Bronchial epithelial cell (primary cell): ENCODE measurements at places on chromosomes 3 and 15. TPM values are rescaled to one million over a fixed set of nuclear protein-coding genes. Genes with fewer than 3 reads are reported as not detected.

The TMOD3 gene
- 80.3 and 99.5 TPM in 2 replicates for total RNA-seq

The NTRK3 gene
- total RNA-seq: not detected in 2 replicates

The SLCO3A1 gene
- 3.8 and 4.5 TPM in 2 replicates for total RNA-seq

The PIERCE2 gene
- 1.8 and 2.9 TPM in 2 replicates for total RNA-seq

The PRR23B gene
- not detected in 2 replicates for total RNA-seq

The LRRK1 gene
- total RNA-seq: 4.2 TPM in 2 replicates

DNA sequence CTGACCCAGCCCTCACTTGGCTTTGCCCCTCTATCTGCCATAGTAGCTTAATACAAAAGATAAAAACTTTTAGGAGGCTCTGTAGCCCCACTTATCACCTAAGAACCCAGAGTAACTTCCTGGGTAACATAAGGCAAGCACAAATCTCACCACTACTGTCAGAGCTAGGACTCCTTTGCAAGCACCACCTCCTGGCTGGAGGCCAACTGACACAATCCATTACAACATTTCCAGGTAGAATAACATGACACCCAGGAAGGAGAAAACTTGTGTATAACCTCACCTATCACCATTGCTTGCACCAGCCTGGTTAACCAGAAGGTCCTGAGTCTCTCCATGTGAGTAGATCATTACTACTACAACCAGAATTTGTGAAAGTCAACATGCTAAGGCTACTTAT is 230.0 kb downstream of the TUSC7 start:
- DNase-seq: peak; percentile 70

DNA sequence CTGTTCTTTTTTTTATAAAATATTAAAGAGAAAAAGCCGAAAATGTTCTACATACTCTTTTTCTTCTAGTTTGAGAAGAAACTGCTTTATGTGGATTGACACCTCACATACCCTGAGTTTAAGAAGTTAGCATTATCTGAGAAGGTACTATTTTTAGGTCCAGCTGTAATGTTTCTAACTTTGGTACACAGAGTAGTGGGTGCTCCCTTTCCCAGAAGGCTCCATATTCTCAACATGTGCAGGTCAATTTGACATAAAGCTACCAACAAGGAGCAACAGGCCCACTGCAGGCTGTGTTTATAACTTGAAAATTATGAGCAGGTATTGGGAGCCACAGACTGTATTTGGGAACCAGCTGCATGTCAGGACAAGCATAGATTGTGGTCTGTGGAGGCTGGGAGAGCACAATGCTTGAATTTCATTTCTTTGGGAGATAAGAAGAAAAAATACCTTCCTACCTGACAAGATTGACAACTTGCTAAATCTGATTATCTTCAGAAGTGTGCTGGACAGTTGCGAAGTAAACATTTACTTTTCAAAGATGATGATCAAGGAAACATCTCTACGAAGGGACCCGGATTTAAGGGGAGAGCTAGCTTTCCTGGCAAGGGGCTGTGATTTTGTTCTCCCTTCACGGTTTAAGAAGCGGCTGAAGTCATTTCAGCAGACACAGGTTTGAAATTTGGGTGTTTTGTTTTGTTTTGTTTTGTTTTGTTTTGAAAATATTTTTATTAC is 57.2 kb downstream of the PPP2R3A start:
- DNase-seq: peak; percentile 71

DNA sequence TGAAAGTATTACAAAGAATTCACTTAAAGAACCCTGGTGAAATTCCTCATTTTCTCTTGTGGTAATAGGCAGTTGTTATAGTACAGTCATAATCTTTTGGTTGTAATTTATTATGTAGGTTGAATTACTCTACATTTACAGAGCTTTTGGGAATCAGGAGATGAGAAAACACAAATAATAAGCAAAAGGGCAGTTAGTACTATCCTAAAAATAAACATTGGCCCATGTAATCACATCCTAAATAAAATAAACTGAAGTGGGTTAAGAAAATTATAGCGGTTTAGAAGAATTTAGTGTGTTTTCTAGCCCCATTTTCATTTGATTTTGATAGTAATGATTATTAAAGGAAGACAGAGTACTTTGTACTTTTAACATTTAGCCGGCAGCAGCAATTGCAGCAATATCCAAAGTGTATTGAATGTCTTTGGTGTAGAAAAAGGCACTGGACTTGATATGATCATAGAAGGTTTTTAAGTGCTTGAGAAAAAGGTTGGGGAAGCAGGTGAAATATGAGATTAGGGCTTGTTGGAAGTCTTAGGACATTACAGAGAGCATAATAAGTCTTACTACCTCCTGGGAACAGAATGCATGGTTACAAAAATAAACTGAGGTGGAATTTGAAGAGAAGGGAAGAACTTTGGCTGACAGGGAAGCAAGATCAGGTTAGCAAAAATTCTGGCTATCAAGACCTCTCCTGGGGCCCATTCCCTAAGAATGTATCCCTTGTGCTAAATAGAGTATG is 79.9 kb downstream of the MBNL1 start:
- DNase-seq: no peak

DNA sequence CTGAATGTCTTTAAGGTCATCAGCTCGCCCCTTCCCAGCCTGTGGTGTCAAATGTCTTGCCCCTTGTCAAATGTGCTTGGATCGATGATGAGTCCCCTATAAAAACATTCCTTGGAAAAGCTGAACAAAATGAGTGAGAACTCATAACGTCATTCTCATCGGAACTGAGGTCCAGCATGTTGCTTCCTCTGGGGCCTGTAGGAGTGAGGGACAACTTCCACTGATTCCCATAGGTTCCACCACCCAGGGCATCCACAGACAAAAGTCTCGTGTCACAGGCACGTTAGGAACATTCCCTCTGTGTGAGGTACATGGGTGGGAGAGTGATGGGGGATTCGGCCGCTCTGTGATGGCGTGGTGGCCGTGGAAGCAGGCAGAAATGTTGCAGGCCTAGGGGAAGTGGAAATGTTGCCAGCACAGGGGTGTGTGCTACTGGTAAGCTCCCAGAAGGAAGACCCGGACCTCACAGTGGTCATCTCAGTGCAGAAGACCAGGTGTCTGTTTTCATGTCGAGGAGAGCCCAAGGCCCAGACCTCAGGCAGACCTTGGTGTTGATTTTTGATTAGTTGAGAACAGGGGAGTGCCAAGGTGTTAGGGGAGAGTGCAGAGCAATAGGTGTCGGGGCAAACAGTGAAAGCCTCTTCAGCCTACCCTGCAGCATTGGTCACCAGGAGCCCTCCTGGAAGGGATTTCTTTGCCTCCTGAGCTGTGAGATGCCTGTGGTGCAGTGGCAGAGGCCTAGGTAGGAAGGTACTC is 96.8 kb downstream of the SNRPN start:
- DNase-seq: no peak

DNA sequence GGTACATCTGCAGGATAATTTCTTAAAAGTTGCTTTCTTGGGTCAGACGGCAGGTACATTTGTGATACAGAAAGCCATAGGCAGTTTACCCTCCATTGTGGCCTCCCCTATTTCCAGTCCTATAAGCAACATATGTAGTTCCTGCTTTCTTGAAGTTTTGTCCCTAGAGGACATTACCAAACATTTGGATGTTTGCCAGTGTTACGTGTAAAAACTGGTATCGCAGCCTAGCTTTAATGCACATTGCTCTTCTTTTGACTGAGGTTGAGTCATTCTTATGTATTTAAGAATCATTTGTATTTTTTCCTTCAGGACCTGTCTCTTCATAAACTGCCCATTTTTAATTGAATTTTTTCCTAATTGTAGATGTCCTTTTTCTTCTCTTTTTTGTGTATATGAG is 114.3 kb downstream of the DIPK2A start:
- peak; percentile 96 for DNase-seq

DNA sequence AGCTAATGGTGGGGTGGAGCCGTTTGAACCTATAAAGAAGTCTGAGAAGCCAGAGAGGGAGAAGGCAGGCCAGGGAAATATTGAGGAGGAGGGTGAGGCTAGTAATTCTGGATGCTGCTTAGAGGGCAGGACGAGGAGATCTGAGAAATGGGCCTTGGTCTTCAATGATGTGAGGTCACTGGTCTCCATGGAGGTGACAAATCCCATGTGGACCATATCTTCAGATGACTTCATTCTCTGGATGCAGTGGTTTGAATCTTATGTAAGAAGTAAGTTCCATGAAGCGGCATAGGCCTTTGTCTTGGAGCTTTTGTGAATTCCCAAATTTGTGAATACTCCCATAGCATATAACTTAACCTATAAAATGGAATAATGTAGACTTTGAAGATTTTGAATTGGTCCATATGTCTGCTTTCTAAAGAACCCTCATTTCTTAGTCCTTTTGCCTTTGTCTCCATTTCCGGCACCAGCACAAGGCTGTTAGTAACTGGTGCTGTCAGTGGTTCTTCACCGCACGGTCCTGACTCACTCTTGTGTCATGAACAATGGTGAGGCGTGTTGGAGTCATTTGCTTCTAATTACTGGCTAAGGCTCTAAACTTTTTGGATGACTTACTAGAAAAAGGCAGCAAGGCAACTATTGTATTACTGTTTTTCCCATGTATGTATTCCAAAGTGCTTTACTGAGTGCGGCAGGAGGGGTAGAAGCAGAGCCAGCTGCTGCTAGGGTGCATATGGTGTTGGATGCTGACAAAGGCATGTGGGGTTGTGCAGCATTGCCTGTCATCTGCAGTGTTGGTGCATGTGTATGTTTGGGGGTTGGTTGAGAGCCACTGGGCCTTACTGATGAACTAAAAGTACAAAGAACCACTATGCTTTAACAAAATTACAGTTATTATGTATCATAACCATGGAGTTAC is 279.3 kb upstream of the C2CD4B start:
- DNase-seq: peak; percentile 93

DNA sequence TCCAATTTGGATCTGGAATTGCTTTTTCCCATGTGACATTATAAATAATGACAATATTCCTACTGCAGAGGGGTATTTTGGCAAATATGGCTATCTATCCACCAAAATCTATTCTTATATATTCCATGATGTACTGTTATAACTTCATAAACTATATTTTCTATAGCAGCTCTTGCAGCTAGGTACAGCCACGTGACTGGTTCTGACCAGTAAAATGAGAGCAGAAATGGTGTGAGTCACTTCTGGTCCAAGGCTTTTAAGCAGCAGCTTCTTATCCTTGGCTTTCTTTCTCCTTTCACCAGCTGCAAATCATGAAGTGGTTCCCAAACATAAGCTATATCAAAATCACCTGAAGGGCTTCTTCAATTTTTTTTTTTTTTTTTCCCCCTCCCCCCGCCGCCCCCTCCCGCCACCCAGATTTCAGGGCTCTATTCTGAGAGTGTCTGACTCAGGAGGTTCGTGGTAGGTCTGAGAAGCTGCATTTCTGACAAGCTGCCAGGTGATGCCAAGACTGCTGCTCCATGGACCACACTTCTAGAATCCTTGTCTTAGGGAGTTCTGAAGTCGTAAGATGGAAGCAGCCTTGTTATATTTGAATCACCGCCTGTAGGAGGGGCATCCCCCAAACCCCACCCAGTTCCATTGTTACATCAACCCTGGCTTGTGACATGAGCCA is 357.5 kb downstream of the CHST2 start:
- DNase-seq: peak; percentile 14

- no peak for DNase-seq
Observed at GRCh38 chr3:33488246-33488645, 48.0 kb upstream of the UBP1 start.

GRCh38 chr3:43810797-43811196 is 120.1 kb downstream of the ABHD5 start:
- DNase-seq: peak; percentile 34

DNA sequence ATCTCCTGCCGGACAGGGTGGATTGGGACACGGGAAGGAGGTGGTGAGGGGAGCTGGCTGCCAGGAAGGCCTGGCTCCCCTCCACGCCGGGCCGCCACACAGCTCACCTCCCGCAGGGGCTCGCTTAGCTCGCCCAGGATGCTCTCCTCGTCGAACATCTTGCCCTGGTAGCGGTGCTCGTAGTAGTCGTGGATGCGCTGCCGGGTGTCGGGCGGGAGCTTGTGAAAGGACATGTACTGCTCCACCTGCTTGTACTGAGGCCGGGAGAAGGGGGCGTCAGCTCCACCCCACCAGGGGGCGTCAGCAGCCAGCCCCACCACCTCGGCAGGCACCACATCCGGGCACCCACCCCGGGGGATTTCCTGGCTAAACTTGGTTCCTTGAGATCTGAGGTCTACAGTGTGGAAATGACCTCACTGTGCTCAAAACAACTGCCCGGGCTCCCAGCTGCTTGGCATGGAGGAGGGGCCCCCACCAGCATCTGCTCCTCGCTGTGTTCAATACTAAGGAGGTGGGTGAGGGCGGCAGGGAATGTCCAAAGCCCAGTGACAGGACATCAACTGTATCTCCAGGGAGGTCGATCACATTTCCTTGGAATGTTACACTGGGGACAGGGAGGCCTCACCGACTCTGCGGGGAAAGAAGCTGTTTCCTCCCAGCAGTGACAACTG is 43.4 kb downstream of the HCN4 start:
- no peak for DNase-seq

DNA sequence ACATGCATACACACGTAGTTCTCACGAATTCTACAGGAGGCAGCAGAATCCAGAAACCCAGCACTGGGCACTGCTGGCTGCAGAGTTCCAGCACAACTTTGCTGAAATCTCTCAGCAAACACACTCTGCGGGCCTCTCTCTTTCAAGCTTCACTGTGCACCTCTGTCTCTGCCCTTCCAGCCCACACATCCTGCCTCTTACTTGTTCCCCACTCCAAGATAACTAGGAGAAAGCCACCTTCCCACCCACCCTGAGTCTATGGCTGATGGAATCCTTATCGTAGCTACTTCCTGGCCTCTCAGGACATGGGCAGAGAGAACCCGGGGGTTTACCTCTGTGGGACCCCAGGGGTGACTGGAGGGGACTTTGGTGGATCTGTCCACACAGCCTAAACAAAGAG is 11.9 kb downstream of the ANP32A start:
- DNase-seq: no peak

- DNase-seq: peak; percentile 19
Observed at GRCh38 chr15:67685008-67685599, 140.2 kb upstream of the SKOR1 start.

DNA sequence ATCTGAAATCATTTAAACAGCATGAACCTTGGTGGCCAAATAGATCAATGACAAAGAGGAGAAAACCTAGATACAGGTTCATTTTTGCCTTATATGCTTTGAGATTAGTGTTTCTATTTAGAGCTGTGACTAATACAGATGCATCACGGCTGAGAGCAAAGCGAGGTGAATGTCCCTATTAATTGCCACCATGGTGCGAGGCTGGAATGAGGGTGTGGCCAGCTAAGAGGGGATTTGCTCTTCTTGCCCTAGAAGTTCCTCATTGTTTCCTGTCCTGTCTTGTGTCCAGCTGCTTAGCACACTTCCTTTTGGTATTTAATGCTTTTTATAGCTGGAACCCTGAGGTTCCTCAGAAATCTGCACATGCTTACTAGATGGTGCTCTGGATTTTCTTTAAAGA is 339.1 kb upstream of the RGMA start:
- DNase-seq: peak; percentile 71

DNA sequence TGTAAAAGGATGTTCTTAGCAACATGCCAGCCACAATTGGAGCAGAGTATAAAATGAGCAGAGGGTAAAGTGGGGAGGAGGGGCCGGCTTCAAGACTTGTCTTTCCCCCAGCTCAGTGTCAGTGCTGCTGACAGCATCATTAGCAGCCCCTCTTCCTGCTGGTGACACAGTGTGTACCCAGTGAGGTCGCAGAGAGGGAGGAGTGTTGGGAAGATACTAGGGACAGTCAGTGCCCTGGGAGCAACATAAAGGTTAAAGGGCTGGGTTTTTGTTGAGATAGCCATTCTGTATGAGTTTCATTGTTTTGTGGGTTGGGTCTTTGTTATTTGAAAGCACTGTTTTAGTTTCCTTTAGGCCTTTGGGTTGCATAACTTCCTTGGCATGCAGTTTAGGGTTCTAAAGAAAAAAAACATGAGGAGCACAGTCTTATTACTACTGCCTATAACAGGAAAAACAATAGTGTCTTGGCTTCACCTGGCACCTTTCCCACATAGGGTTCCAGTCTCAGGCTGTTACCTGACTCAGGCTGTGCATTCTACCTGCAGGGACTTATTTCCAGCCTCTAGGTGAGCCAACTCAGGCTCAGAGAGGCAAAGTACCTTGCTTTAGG is 94.1 kb upstream of the SKOR1 start:
- peak; percentile 70 for DNase-seq
